Iris pigment epithelial cell (primary cell): ENCODE measurements at places on chromosomes 3 and 15.
A peak's percentile ranks its signal among the peaks of the same experiment; 100 is the strongest.

GRCh38 chr3:8992199-8992598 is 28.9 kb upstream of the RAD18 start:
- DNase-seq: no peak

- no peak for DNase-seq
Observed at GRCh38 chr15:48384616-48385015, 53.4 kb downstream of the DUT start.

DNA sequence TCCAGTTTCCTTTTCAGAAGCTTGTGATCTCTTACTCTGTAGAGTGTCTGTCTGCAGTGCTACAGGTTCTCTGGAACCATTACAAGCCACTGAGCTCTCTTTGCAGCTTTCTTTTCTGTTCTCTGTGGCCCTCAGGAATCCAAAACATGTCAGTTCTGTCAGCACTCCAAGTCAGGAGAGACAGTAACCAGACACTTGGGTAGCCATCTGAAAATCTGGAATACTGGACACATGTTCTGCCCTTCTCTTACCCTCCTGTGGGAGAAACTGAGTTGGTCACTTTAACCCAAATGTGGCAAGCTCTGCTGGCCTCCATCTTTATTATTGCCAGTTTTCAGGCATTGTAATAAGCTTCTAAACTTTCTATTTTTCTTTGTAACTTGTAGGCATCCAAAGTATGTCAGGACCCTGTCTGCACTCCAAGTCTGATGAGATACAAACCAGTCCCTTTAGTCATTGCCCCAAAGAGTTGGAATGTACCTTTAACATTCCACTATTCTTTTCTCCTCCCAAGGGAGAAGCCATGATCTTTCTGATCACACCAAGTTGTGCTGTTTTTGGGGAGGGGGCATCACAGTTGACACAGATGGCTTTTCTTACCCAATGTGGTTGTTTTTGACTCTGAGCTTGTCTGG is 183.7 kb downstream of the DPH6 start:
- DNase-seq: peak; percentile 84

GRCh38 chr3:155617346-155617925 is 127.4 kb downstream of the PLCH1 start:
- no peak for DNase-seq

- DNase-seq: peak; percentile 27
Observed at GRCh38 chr3:30457081-30457480, 149.3 kb upstream of the TGFBR2 start.
